ENCODE measurements at places on chromosomes 5 and 9.

DNA sequence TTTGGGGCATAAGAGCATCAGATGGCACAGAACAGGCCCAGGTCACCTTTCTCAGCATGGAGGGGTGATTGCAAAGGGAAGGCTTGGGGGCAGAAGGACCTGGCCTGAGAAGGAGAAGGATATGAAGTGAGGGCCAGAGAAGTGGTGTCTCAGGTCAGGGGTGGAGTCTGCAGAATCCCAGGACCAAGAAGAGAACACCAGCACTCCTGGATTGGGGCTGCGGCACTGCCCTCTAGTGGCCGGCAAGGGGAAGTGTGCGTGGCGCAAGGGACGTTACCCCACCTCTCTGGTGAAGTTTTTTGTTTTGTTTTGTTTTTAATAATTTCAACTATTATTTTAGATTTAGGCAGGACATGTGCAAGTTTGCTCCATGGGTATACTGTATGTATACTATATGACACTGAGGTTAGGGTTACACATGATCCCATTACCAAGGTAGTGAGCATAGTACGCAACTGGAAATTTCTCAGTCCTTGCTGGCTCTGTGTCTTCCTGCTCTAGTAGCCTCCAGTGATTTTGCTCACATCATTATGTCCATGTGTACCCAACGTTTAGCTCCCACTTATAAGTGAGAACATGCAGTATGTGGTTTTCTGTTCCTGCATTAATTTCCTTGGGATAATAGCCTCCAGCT is 1548.6 kb downstream of the EFNA5 start:
- DNase-seq, result no peak

DNA sequence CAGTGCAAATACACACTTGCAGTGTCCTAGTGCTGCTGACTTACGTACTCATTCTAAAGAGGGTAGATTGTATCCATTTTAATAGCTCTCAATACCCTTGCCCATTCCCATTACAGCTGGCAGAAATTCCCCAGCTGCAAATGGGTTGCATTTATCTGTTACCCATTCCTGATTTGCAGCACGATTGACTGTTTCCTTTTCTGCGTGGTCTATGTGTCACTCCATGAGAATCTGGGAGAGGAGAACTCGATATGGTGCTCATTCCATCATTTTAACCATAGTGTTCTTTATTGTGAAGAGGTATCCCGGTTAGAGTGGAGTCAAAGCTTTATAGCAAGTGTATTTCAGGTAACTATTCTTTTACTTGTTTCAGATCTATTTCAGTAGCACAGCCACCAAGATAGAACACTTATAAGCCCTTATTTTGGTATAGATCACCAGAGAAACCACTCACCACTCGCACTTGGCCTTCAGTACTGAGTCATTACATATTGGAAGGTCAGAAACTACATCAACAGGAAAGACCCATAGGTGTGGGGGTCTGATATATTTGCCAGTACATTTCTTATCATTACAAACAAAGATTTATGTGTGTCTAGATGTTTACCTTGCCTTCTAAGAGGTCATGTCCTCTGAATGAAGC is 139.5 kb downstream of the MUSK start:
- no peak for DNase-seq

DNA sequence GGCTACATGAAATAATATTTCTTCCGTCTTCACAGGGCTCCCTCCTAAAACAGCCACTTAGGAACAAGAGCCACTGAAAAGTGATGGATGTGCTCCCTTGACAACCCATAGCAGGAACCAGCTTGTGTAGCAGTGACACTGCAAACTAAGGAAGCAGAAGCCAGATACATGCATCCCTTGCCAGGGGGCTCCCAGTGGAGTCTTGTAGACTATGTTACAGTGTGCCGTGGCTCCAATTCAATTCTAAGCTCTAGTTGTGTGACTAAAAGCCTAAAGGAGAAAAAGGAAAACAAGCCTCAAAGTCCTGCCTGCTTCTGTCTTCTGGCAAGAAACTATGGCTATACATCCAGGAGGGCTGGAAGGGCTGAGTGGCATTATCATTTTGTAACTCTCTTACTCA is 12.2 kb upstream of the TAF1L start:
- no peak for DNase-seq

DNA sequence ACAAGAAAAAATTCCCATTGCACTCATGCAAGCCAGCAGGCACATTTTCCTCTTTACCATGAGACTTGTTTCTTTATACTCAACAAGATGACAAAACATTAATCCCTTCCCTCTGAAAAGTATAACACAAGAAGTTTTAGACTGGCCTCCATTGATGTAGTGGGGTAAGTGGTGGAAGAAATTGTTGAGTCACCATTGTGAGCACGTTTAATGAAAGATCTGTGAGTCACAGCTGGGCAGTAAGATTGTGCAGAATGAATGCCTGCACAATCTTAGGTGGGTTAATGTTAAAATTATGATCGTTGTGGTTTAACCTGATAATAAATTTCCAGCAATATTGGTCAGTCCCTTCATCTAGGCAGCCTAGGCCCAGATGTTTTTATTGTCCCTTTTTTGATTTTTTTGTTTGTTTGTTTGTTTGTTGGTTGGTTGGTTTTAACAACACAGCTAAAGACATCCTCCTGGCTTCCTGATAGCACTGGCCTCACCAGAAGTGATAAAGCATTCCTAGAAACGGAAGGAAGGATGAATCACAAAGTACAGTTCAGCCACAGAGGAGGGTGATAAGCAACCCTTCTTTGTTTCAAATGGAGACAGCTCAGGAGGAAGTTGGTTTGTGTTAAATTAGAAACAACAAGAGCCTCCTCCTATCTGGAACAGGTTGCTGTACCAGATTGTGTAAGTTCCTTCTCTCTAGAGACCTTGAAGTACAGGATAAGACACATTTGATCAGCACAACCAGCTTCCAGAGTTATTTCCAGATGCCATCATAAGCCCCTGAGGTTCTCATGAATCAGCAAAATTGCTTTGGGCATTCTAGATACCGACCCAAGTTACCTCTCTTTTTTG is 40.3 kb downstream of the SLC24A2 start:
- DNase-seq, result no peak

DNA sequence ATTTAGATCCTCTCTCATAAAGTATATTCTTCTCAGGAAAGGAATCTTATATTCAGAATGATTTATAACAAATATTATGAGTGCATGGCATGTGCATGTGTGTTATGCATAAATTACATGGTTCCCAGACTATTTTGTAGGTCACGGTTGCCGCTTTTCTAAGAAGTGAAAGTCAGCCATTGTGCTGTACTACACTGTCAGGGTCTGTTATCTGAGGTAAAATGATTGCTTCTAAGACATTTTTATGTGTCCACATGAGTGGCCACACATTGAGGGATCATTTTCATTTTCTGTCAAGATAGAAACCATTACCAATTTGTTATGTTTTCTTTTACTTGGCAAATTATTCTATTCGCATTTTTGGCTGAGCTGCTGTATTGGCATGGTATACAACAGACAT is 210.8 kb downstream of the CWC27 start:
- no peak for DNase-seq

DNA sequence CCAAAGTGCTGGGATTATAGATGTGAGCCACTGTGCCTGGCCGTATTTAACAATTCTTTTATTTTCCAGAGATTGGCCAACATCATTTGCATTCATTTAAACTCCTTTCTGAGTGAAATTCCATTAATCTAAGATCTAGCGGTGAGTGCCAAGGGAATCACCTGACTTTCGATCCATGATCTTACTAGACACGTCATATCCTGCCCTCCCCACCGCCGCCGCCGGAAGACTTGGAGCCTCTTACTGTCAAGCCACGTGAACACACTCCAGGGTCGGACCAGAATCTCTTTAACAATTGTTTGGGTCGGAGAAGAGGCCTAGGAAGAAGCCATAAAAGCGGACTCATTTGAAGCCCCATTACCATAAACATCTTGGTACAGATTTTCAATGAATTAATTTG is 12.9 kb downstream of the INPP5E start:
- no peak for DNase-seq
